ENCODE measurements at places on chromosomes 16 and 17.
A peak's percentile ranks its signal among the peaks of the same experiment; 100 is the strongest.

DNA sequence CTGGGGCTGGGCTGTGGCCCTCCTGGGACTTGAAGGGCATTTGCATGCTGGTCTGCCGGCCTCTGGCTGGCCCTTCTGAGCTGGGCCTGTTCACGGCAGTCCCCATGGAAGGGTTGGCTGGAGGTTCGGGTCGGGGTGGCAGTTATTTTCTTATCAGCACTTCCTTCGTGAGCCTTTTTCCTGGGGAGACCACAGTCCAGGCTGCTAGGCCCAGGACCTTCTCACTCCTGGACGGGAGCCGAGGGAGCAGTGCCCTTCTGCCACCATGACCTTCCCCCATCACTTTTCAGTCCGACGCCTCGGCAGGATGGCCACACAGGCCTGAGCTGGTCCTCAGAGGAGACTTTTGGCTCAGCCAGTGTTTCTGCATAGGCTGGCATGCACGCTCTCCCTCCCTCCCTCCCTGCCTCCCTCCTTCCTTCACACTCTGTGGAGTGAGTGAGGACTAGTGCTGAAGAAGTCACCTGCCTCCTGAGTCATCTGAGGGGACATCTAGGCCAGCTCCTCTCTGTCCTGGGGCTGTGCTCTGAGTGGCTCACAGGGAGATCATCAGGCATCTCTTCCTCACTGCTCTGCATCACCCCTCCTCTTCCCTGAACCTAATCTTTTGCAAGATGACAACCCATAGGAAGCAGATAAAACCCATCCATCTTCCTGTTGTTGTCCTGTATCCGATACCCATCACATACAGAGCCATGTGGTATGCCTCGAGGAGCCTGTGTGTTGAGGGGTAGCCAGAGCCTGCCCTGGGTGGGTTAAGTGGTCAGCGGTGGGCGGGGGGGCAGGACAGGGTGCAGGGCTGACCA is 109.7 kb downstream of the RAP1GAP2 start:
- no peak for DNase-seq

GRCh38 chr16:67989322-67990017 is 9.2 kb upstream of the DPEP3 start:
- no peak for DNase-seq

GRCh38 chr17:68305142-68305541 is 13.8 kb downstream of the ARSG start:
- no peak for DNase-seq

GRCh38 chr16:67995423-67995822 is 3.9 kb downstream of the DPEP2 start:
- no peak for DNase-seq

DNA sequence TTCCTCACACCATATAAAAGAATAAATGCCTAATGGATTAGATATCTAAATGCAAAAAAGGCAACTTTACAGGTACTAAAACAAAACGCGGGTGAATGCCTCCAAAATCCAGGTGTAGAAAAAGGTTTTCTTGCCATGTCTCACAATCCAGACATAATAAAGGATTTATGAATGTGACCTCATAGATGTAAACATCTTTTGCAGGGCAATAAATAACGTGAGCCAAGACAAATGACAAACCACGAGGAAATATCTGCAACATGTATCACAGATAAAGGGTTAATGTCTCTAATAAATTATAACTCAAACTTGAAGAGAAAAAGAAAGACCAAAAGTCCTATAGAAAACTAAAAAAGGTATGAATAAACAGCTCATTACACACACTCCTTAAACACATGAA is 180.7 kb downstream of the PARN start:
- no peak for DNase-seq

- DNase-seq, result peak; percentile 16
Observed at GRCh38 chr17:63425483-63425882, 20.6 kb downstream of the CYB561 start.

GRCh38 chr17:53721101-53721500 is 101.6 kb upstream of the KIF2B start:
- no peak for DNase-seq

DNA sequence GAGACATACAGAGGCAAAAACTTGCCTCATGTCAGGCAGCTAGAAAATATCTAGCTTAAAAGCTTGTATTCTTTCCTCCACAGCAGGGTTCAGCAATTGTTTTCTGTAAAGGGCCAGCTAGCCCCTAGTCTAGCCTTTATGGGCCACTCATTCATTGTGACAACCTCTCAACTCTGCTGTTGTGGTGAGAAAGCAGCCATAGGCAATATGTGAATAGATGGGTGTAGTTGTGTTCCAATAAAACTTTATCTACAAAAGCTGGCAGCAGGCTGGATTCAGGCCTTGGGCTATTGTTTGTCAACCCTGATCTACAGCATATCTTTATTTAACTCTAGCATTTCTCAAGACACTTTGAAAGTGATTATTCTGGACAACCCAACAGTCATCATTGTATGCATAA is 46.4 kb upstream of the CDYL2 start:
- DNase-seq, result no peak

GRCh38 chr16:89324056-89325010 is 106.8 kb downstream of the ZNF778 start:
- DNase-seq, result no peak

- DNase-seq, result no peak
Observed at GRCh38 chr16:67534431-67534830, 5.8 kb downstream of the RIPOR1 start.

GRCh38 chr17:73792994-73793393 is 148.7 kb upstream of the SDK2 start:
- no peak for DNase-seq

- peak; percentile 65 for DNase-seq
Observed at GRCh38 chr16:89343501-89344457, 126.3 kb downstream of the ZNF778 start.

- no peak for DNase-seq
Observed at GRCh38 chr17:73320601-73321264, 8.9 kb upstream of the CDC42EP4 start.

GRCh38 chr17:4899341-4900230 is at the start of gene C17orf107:
Gene C17orf107, plus strand, starts transcription at chr17:4899536. Its CDS starts 227 bp downstream, at chr17:4899763.
- DNase-seq, result no peak

GRCh38 chr17:50079334-50080095 is 15.6 kb upstream of the PDK2 start:
- no peak for DNase-seq

DNA sequence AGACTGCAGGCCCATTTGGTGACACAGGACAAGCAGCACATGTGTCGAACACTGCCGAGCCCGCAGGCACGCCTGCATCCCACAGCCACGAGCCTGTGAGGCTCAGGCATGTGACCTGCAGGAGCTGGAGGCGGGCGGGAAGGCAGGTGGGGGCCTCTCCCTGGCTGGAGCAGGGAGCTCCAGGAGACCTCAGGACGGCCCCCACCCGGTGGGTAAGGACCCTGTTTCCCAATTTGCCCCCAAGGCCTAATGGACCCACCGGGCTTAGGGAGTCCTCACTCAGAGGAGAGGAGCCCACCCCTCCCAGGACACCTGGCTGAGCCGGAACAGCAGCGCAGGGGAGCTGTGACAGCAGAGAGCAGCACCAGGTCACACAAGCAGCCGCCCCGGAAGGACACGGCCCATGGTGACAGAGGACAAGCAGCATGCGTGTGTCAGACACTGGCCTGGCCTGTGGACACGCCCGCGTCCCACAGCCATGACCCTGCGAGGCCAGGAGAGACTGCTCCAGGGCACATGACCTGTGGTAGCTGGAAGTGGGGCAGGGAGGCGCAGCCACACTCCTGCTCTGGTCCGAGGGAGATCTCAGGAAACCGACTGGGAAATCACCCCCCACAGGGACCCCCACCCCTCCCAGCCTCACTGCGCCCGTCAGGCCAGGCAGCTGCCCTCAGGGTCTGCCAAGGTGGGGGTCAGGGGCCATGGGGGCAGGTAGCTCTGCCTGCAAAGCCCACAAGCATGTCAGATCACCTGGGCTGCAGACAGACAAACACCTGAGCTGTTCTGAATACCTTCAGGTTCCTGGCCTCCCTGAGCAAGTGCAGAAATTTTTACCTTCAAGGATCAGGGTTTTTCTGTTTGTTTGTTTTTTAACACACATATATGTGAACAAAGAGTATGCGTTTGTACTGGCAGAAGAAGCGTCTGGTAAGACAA is 2.4 kb downstream of the SPSB3 start:
- DNase-seq, result no peak

GRCh38 chr17:21385281-21385845 is 9.2 kb downstream of the KCNJ12 start:
- DNase-seq, result no peak

DNA sequence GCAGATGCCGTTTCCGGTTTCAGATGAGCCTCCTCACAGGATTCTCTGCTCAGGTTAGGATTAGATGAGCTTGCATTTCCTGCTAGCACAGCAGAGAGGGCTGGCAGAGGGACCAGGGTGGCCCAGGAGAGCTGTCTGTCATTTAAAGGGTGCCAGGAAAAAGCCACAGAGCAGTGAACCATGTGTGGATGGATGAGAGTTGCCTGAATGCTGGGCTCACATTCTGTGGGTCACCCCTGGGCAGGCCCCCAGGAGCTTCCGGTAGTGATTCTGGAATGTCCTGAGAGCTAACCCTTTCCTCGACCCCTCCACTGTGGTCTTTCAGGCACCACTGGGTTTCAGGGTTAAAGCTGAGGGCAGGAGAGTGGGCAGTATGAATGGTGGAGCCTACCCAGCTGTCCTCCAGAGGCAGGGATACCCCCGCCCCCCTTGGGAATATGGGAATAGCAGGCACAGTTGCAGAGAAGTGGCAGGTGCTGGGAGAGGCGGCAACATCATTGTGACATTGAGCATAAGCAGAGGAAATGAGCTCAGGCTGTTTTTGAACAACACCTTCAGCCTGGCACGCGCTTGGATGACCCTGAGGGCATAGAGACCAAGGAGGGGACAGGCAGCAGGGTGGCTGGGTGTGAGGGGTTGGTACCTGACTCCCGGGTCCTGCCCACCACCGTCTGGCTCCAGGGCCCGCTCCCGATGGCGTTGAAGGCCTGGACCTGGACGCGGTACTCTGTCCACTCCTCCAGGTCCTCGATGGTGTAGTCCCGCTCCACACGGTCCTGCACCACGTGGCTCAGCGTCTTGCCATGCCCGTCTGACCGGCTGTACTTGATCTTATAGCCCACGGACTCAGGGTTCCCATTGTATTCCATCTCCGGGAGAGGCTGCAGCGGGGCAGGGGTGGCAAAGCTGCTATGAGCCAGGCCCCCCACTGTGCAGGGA is 83.0 kb upstream of the CDC42EP4 start:
- DNase-seq, result no peak

GRCh38 chr17:42459256-42459800 is 650 bp downstream of the ATP6V0A1 start:
- no peak for DNase-seq

GRCh38 chr17:27945333-27945616 is 52.1 kb upstream of the LYRM9 start:
- DNase-seq, result no peak

GRCh38 chr17:6831661-6832263 is at the start of gene TEKT1:
Gene TEKT1, minus strand, starts transcription at chr17:6831729. Its CDS starts 1,353 bp downstream, at chr17:6830376.
- no peak for DNase-seq

- DNase-seq, result no peak
Observed at GRCh38 chr16:3131755-3132377, 3.0 kb upstream of the ZNF213 start.

DNA sequence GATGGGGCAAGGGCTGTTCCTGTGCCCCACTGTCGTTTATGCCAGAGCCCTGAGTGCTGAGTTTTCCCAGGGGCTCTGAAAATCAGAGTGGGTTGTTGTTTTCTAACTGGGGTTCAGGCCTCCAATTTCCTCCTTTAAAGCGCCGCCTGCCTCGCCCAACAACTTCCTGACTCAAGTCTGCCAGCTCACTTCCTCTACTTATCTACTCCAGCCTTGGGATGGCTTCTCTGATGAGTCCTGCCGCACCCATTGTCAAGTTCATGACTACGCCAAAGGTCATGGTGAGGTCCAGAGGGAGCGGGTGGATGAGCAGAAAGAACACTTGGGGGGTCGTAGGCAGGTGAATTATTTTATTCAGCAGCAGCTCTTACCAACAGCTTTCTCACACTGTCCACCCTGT is 104.7 kb downstream of the UTP18 start:
- DNase-seq, result no peak

DNA sequence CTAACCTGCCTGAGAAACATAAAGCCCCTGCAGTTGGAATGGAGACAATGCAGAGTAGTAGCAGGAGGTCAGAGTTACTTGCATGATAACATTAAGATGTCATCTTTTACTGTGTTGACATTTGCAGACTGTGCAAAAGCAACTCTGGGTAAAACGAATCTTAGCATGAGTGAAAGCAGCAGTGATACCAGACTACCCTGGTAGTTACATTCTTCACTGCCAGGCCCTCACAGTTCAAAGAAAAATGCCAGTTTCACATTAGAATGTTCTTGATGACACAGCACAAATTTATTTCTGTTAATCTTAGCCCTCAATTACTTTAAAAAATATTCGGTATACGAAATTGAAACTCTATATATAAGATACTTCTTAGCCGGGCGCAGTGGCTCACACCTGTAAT is 12.2 kb downstream of the MPHOSPH6 start:
- no peak for DNase-seq

DNA sequence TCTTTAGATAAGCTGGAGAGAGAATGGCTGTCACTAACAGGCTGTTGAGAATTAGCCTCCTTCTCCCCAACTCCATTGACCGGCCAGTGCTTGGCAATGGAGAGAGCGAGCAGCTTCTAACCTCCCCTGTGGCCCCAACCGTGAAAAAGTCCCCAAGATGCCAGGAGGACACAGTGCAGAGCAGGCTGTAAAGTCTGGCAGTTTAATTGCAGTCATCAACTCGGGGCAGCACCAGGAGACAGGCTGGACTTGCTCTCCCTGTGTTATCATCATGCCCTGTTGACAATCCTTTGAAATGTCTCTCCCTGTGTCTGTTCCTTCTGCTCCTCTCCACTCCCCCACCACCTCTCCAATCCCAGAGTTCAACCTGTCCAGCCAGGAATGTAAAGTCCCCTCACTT is 705 bp upstream of the CDRT4 start:
- no peak for DNase-seq

- no peak for DNase-seq
Observed at GRCh38 chr17:57726838-57727237, 18.3 kb downstream of the CCDC182 start.

- DNase-seq, result no peak
Observed at GRCh38 chr16:78446486-78446885, 347.0 kb downstream of the WWOX start.

- no peak for DNase-seq
Observed at GRCh38 chr16:66057057-66057456, 309.4 kb upstream of the CDH5 start.

- no peak for DNase-seq
Observed at GRCh38 chr17:77464988-77465357, 324.2 kb downstream of the SEC14L1 start.

GRCh38 chr17:75301502-75302206 is 12.4 kb upstream of the SLC25A19 start:
- DNase-seq, result no peak

DNA sequence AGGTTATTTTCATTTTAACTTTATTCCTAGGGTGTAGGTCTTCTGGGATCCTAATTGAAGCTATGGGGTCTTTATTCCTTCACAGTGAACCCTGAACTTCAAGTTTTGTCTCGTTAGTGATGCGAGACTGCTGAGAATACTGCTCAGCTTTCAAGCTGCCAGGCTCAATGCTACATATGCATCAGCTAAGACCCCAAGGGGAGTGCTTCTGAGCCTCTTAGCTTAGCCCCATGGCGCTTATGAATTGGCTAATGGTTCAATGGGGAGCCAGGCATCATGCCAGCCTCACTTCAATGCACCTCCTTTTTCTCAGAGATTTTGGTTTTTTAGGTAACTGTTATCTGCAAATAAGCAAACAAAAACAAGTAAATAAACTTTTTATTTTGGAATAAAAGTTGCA is 94.1 kb upstream of the SIAH1 start:
- no peak for DNase-seq

- DNase-seq, result no peak
Observed at GRCh38 chr16:77290451-77291115, 91.4 kb downstream of the SYCE1L start.

GRCh38 chr17:15453782-15454181 is 13.6 kb downstream of the CDRT4 start:
- DNase-seq, result no peak
